ENCODE measurements at places on chromosomes 6 and 20.

DNA sequence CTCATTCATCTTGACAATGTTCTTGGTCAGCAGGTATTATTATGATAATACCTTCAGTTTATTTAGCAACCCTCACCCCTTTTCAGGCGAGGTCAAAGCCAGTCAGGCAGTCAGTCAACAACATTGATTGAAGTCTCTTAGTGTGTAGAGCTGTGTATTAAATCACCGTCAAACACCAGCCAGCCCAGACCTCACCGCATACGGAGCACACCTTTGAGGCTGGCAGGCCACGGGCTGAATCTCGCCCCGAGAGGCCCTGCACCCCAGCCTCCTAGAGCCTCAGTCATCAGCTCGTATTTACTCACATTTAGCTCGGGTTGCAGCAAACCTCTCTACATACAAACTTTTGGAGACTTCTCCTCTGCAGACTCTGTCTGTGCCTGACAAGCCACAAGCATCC lies 36.0 kb upstream of the FOXA2 start:
- DNase-seq: no peak

DNA sequence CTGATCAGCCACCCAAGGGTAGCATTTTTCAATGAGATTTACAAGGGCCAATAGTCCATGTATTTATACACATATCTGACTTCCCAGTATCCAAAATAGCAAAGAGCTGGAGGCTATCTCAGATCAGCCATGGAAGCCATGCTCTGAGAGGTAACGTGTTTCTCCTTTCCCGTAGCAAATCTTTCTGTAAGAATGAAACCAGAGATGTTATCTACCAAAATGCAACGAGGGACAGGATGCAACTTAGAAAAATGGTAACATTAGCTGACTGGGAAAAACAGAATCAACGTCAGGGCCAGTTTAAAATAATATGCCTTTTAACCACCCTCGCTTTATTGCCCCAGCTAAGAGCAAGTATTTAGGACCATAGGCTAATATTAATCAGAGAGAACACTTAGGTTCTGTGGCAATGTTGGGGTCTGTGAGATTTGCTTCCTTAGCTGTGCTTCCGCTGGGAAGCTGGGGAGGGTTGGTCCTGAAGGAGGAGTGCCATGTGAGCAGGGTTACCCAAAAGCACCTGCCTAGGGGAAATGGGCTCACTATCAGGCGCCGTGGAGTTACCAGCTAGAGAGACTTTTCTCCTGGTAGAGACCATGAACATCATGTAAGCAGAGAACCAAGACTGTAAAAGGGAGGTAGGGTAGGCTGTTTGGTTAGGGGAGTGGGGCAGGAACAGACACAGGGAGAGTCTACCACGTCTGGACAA lies 1.2 kb downstream of the ZNF831 start:
- DNase-seq: no peak

DNA sequence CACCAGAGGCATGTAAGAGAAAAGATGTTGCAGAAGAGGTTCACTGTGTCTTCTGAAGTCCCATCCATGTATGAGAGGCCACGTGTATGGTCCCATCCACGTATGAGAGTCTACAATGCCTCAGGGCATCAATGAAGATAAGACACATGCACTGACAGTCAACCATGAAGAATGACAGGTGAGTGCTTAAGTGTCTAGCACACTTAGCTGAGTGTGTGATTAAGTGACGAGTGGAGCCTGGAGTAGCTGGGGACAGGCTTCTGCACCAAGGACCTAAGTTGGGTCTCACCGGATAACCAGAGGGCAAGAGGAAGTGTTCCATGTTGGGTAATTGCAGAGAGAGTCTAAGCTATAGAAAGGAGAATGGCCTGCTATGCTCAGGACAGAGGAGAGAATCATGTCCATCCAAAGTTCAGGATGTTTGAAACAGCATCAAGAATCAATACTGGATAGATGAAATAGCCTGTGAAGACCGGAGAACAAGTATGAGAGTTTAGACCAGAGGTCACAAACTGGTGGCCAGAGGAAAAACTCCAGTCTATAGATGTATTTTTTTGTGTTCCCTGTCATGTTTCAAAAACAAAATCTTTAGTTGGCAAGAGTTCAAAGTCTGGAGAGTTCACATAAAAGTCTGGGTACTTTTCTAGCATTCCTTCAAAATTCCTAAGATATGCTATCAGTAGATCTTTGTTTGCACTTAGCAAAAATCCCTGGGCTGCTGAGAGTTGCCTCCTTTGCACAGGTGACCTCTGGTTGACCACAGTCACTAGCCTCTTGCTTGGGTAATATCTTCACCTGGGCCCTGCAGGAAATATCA lies 165.8 kb downstream of the KIF16B start:
- no peak for DNase-seq

DNA sequence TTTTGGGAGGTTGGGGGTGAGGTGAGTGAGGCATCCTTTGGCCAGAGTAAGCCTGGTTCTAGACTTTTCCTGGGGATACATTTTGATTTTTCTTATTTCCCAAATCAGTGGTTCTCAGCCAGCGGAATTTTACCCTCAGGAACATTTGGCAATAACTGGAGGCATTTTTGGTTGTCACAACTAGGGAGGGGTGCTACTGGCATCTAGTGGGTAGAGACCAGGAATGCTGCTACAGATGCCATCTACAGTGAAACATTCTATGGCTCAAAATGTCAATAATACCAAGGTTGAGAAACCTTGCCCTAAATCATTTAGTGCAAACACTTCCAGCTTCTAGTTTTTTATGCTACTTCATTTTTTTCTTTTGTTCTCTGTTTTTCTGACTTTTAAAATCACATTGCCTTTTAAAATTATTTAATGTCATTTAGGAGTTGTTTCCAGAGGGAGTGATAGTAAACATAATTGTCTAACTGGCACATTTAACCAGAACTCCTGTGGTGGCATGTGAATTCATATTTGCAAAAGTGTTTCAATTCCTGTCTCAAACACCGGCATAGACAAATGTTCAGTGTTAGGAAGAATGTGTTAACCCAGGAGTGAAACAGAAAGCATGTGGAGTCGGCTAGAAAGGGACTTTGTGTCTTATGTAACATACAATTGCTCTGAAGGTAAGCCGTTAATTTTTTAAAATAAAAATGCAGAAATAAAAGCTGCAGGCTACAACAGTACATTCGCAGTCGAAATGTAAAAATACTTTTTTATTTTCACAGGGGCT lies 59.0 kb downstream of the QRSL1 start:
- DNase-seq: no peak

DNA sequence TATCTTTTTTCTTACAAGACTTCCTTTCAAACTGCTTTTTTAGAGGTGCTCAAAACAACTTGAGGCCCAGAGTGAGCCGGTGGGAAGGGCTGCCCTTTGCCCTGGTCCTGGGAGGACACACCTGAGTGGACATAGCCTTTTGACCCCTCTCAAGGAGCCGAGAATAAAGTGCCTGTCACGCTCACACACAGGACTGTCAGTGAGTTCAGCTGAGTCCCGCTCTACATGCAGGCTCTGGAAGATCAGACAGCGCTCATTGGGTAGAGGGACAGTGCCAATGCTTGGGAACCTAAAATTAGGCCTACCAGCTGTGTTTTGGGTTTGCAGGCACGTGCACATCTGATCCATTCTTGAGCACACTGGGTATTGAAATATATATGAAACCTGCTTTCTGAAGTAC lies 387.8 kb downstream of the CD83 start:
- no peak for DNase-seq

GRCh38 chr20:62739581-62740285 lies 31.1 kb downstream of the NTSR1 start:
- DNase-seq: no peak

GRCh38 chr6:118528129-118528528 lies 20.0 kb upstream of the PLN start:
- DNase-seq: no peak

GRCh38 chr6:36949636-36950035 lies 4.9 kb upstream of the PI16 start:
- DNase-seq: no peak

GRCh38 chr6:147675281-147675680 lies 166.8 kb downstream of the SAMD5 start:
- DNase-seq: no peak

GRCh38 chr6:43963203-43963602 lies 164.0 kb downstream of the MRPL14 start:
- no peak for DNase-seq

DNA sequence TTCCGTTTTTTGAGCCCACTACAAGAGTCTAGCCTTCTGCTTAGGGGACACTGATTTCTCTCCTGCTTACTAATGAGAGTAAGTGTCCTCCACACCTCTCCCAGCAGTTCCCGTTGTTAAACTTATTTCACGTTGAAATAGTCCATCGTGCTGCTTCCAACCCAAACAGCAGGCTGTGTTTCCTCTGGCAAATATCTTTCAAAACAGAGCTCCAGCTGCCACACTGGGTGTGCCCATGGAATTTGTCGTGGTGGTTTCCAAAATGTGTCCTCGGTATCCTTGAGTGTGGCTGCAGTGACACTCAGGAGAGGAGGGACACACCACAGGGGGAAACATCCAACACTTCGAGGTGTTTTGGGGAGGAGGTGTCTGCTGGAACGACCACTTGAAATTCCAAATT lies 176.5 kb upstream of the RALGAPA2 start:
- DNase-seq: no peak

GRCh38 chr20:49572857-49573256 lies 4.9 kb upstream of the PTGIS start:
- no peak for DNase-seq

DNA sequence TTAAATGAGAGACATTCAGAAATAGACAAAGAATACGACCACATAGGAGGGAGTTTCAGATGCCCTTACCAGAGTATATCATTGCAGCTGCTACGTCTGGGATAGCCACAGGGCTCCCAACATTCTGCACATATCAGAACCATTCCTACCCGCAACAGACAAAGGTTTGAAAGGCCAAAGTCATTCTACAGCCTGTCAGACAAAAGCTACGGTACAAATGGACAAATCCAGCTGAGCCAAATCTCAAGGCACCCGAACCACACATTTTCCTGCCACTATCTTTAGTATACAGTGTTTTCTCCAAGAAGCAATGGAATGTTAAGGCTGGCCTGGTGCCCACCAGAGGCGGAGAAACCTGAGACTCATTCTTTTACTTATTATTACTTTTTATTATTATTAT lies 30.5 kb upstream of the LYRM2 start:
- no peak for DNase-seq

DNA sequence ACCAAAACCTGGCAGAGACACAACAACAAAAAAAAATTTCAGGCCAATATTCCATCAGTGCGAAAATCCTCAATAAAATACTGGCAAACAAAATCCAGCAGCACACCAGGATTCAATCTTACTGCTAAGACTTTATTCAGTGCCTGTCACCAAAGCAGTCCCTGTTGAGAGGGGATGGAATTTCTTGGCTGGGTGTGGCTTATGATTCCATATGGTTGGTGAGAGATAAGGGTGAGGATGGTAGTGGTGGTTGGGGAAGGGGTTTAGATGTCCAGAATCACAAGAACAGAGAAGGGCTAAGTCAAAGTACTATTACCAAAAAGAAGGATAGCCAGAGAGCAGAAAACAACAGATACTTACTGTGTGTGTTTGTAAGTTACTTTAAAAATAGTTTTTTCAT lies 152.8 kb upstream of the SLC35B3 start:
- no peak for DNase-seq

- DNase-seq: no peak
Measured at GRCh38 chr20:385448-385847, 4.9 kb downstream of the TRIB3 start.

GRCh38 chr6:155333414-155333813 lies 19.1 kb upstream of the TFB1M start:
- no peak for DNase-seq

DNA sequence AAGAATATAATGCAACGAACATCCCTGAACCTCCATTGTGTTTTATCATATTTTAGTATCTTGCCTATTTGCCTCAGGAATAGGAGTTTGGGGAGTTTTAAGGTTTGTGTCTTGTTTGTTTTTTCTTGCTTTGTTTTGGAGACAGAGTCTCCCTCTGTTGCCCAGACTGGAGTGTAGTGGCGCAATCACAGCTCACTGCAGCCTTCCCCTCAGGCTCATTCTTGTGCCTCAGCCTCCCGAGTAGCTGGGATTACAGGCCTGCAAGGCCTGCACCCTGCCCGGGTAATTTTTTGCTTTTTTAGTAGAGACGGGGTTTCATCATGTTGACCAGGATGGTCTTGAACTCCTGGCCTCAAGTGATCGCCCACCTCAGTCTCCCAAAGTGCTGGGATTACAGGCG lies 63.3 kb upstream of the CARMIL1 start:
- DNase-seq: no peak

- DNase-seq: no peak
Measured at GRCh38 chr20:26135325-26136110, 438.9 kb upstream of the ZNF337 start.

DNA sequence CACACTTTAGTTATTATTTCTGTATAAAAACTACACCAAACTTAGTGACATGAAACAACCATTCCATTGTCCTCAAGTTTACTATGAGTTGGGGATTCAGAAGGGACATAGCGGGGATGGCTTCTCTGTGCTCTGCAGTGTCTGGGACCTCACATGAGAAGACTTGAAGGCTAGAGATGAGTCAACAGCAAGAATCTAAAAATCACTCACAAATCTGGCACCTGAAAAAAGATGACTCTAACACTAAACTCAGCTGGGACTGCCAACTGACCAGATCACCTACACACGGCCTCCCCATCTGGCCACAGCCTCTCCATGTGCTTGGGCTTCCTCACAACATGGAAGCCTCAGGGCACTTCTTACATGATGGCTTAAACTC lies 63.0 kb upstream of the EYA2 start:
- no peak for DNase-seq

Measured in globus pallidus (tissue), 1 donor.